ENCODE measurements at places on chromosomes 1 and 21. TPM values are rescaled to one million over a fixed set of nuclear protein-coding genes. Genes with fewer than 3 reads are reported as not detected.
A peak's percentile ranks its signal among the peaks of the same experiment; 100 is the strongest.

- H3K4me1 ChIP-seq: no peaks in the 10 kb centered on the region
- H3K4me3 ChIP-seq: no peak overlapping the region
- no peaks in the 10 kb centered on the region for H3K27me3 ChIP-seq
Observed at GRCh38 chr1:231719485-231720183, 93.0 kb downstream of the DISC1 start.

DNA sequence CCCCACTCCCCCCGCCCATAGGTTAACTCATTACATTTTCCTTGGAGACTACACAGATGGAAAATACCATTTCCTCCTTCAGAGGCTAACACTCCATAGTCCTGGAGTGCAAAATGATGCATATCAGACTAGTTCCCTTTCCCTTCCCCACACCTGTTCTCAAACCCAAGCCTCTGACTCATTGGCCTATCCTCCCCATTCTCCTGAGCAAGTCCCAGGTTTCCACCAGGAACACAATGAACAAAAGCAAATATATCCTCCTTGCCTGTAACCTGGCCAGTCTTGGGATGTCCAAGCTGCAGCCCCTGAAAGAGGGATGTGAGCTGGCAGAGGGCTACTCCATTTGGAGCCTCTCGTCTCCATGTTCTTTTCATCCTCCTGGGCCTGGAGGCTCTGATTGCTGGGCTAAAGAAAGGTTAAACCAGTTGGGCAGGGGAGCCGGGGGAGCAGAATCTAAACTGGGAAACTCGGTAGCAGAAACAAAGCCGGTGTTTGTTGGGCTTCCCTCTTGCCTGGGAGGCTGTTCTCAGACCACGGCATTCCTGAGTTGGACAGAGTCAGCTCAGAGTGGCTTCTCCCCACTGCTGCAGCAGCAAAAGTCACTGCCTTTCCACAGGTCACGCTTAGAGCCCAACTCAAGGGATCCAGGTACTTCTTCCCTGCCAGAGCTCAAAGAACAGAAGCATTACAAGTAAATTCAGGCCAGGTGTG, 13.9 kb downstream of the SSR2 start:
- peak overlapping the region; percentile 78 for H3K27ac ChIP-seq
- peaks cover 47% of the 10 kb centered on the region for H3K36me3 ChIP-seq
- H3K4me3 ChIP-seq: peak overlapping the region; percentile 41
- peaks cover 44% of the 10 kb centered on the region for H3K4me1 ChIP-seq
- peak; percentile 70 for DNase-seq
- H3K27me3 ChIP-seq: no peaks in the 10 kb centered on the region

DNA sequence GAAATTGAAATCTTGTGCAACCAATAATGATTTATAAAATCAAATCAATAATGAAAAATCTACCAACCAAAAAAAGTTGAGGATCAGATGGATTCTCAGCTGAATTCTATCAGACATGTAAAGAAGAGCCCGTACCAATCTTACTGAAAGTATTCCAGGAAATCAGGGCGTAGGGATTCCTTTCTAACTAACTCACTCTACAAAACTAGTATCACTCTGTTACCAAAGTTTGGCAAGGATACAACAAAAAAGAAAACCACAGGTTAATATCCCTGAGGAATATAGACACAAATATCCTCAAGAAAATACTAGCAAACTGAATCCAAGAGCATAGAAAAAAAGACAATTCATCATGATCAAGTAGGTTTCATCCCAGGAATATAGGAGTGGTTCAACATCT, 52.8 kb upstream of the ADGRL4 start:
- H3K36me3 ChIP-seq: no peaks in the 10 kb centered on the region
- no peak overlapping the region for H3K27ac ChIP-seq
- no peaks in the 10 kb centered on the region for H3K4me1 ChIP-seq
- H3K27me3 ChIP-seq: no peaks in the 10 kb centered on the region
- H3K4me3 ChIP-seq: no peak overlapping the region

The TNNT2 gene
- total RNA-seq: 2.2 TPM

- peaks cover 11% of the 10 kb centered on the region for H3K36me3 ChIP-seq
- no peak for DNase-seq
- peak overlapping the region; percentile 75 for H3K4me3 ChIP-seq
- H3K27ac ChIP-seq: peak overlapping the region; percentile 90
Observed at GRCh38 chr1:159009287-159009686, 420 bp upstream of the IFI16 start.

The CD160 gene
- total RNA-seq: not detected

DNA sequence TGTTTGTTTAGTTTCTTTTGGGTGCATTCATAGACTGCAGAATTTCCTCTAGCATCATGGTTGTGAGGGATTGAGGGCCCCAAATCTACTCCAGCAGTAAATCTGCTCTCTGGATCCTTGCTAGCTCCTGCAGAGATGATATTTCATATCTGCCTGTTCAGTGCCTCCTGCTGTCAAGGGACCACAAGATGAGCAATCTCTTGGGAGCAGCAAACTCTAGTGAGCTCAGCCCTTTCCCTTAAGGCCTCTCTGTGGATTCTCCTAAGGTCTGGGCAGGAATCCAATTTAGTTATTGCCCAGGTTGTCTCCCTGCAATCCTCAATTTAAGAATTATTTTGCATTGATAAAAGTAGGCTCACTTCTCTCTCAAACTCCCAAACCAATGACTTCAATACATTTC, 76.9 kb downstream of the RGS18 start:
- H3K36me3 ChIP-seq: no peaks in the 10 kb centered on the region
- no peaks in the 10 kb centered on the region for H3K4me1 ChIP-seq
- no peak overlapping the region for H3K4me3 ChIP-seq
- H3K27me3 ChIP-seq: no peaks in the 10 kb centered on the region

The FNBP1L gene
- 72.7 TPM for total RNA-seq

DNA sequence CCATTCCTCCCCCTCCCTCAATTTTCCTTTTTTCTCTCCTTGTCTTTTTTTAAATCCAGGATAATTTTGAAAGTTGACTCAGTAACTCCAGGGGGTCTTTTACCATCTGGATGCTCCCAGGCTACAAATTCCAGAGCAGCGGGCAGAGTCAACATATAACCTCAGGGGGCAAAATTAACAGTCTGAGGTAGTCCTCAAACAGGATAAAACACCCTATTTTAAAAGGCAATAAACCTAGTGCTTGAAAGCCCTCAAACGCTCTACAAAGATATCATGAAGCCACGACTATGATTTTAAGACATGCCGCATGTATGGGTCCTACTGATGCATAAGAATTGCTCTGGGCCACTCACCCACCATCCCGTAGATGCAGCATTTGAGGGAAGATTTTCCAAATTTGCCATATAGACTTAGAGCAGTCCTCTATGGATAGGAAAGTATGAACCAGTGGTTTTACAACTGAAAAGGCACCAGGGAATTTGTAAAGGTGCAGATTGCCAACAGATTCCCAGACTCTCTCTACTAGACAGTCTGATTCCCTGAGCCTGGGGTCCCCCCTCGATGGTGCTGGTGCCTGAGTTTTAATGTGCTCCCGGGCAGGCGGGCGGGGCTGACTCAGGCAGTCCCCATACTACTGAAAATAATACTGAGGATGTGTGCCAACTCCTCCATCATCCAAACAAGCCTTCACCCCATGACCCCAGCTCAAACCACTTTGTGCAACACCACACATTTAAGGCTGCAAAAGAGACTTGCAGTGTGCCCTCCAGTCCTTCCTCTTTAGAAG, 37.2 kb downstream of the PTPN14 start:
- H3K36me3 ChIP-seq: peaks cover 14% of the 10 kb centered on the region
- no peak for DNase-seq
- H3K4me1 ChIP-seq: peaks cover 63% of the 10 kb centered on the region
- H3K27ac ChIP-seq: peak overlapping the region; percentile 34
- no peak overlapping the region for H3K4me3 ChIP-seq

- no peaks in the 10 kb centered on the region for H3K27me3 ChIP-seq
- peaks cover 46% of the 10 kb centered on the region for H3K4me1 ChIP-seq
- DNase-seq: no peak
- peak overlapping the region; percentile 0 for H3K4me3 ChIP-seq
- no peaks in the 10 kb centered on the region for H3K36me3 ChIP-seq
Observed at GRCh38 chr21:34938089-34938764, 110.9 kb downstream of the RUNX1 start.

DNA sequence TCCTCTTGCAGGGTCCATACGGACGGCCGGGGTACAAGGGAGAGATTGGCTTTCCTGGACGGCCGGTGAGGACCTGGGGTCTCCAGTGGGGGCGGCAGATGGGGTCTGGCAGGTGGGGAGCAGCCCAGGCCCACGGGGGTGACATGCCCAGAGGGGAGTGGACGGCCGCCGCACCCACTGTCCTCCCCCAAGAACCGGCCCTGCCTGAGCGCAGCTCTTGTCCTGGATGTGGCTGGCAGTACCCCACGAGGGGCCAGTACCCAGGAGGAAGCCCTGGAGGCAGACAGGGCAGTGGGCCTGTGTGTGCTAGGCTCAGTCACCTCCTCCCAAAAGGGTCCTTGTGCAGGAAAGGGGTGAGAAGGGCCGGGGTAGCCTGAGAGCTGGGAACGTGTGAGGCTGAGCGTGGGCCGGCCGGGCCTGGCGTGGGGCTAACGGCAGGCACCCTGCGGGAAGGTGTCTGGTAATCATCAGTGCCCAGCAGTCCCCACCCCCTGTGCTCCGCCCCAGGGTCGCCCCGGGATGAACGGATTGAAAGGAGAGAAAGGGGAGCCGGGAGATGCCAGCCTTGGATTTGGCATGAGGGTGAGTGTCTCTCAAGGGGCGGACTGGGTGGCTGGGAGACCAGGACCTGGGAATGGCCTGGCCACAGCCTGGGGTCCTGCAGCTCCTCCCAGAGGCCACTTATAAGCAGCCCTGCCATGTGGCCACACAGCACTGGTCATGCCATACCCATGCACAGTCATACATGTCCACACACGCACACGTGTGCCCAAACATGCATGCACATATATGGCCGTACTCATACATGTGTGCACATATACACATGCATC, 47.2 kb downstream of the SLC19A1 start:
- H3K4me1 ChIP-seq: no peaks in the 10 kb centered on the region
- H3K27me3 ChIP-seq: no peaks in the 10 kb centered on the region
- no peak for DNase-seq
- H3K27ac ChIP-seq: no peak overlapping the region

The PAQR6 gene
- total RNA-seq: 21.2 TPM

DNA sequence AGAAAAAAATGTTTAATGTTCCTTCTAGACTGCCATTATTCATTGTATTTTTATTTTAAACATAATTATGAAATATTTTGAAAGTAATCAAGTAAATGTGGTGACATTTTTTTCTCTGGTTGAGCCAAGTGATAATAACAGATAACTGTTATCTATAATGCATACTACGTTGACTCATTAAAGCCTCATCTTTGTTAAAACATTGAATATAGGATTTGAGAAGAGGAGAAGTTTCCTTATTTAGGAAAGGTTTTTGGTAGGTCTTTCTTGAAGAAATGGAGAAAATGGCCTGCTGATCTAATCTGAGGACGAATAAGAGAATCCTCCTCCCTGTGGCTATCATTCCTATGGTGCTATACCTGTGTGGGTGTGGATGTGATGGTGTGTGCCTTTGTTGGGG, 89.0 kb downstream of the NFIA start:
- no peaks in the 10 kb centered on the region for H3K27me3 ChIP-seq
- no peak overlapping the region for H3K4me3 ChIP-seq
- peaks cover 28% of the 10 kb centered on the region for H3K4me1 ChIP-seq
- no peak overlapping the region for H3K27ac ChIP-seq

The NRAS gene
- total RNA-seq: 29.1 TPM

- no peak for DNase-seq
- peaks cover 10% of the 10 kb centered on the region for H3K27me3 ChIP-seq
- H3K36me3 ChIP-seq: no peaks in the 10 kb centered on the region
- no peak overlapping the region for H3K27ac ChIP-seq
- H3K4me3 ChIP-seq: no peak overlapping the region
Observed at GRCh38 chr1:14511796-14512585, 86.5 kb upstream of the KAZN start.

The PTGFR gene
- total RNA-seq: 0.37 TPM

- H3K4me3 ChIP-seq: no peak overlapping the region
- peaks cover 14% of the 10 kb centered on the region for H3K4me1 ChIP-seq
- no peak for DNase-seq
- H3K27ac ChIP-seq: no peak overlapping the region
- H3K27me3 ChIP-seq: no peaks in the 10 kb centered on the region
Observed at GRCh38 chr1:245825128-245825901, 670.5 kb downstream of the KIF26B start.

- H3K4me1 ChIP-seq: no peaks in the 10 kb centered on the region
- H3K27ac ChIP-seq: no peak overlapping the region
- peaks cover under 1% of the 10 kb centered on the region for H3K27me3 ChIP-seq
- no peak overlapping the region for H3K4me3 ChIP-seq
Observed at GRCh38 chr1:14607295-14607694, 8.8 kb downstream of the KAZN start.

The TMEM183A gene
- 77.7 TPM for total RNA-seq

- no peaks in the 10 kb centered on the region for H3K36me3 ChIP-seq
- no peak overlapping the region for H3K4me3 ChIP-seq
- DNase-seq: no peak
- H3K4me1 ChIP-seq: no peaks in the 10 kb centered on the region
Observed at GRCh38 chr1:76124196-76124595, 49.6 kb downstream of the ST6GALNAC3 start.

DNA sequence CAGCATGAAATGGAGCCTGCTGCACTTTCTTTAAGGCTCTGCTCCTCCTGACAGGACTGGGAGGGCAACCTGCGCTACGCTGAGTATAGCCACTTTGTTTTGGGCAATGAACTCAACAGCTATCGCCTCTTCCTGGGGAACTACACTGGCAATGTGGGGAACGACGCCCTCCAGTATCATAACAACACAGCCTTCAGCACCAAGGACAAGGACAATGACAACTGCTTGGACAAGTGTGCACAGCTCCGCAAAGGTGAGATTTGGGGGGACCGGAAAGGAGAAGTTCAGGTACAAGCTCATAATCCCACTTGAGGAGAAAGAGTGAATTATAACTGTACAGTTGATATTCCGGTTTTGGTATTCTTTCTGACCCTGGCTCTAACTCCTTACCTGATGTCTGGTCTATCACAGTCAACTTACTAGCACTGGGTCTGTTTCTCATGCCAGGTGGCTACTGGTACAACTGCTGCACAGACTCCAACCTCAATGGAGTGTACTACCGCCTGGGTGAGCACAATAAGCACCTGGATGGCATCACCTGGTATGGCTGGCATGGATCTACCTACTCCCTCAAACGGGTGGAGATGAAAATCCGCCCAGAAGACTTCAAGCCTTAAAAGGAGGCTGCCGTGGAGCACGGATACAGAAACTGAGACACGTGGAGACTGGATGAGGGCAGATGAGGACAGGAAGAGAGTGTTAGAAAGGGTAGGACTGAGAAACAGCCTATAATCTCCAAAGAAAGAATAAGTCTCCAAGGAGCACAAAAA, 5.4 kb downstream of the ANGPTL7 start:
- no peak overlapping the region for H3K4me3 ChIP-seq
- no peaks in the 10 kb centered on the region for H3K27me3 ChIP-seq
- H3K27ac ChIP-seq: no peak overlapping the region
- no peak for DNase-seq

DNA sequence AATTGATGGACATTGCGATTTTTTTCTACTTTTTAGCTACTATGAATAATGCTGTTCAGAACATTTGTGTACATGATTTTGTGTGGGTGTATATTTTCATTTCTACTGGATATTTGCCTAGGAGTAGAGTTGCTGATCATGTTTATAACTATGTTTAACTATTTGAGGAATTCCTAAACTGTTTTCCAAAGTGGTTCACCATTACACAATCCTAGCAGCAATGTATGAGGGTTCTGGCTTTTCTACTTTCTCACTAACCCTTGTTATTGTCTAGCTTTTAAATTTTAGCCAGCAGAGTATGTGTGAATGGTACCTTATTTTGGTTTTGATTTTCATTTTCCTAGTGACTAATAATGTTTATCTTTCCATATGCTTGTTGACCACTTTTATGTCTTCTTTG, 86.2 kb downstream of the ATG4C start:
- H3K36me3 ChIP-seq: peaks cover 3% of the 10 kb centered on the region
- no peak overlapping the region for H3K27ac ChIP-seq
- DNase-seq: no peak
- no peaks in the 10 kb centered on the region for H3K27me3 ChIP-seq

The LCE1D gene
- not detected for total RNA-seq

The S100A4 gene
- 20.5 TPM for total RNA-seq

The ADORA3 gene
- not detected for total RNA-seq
